ENCODE measurements at places on chromosomes 2 and 18.
A peak's percentile ranks its signal among the peaks of the same experiment; 100 is the strongest.

- DNase-seq: peak; percentile 62
Measured at GRCh38 chr2:219042750-219043149, 1.4 kb upstream of the CFAP65 start.

GRCh38 chr2:180000434-180000833, 6.7 kb downstream of the CWC22 start:
- no peak for DNase-seq

- DNase-seq: no peak
Measured at GRCh38 chr2:131488306-131489205, 3.6 kb downstream of the MZT2A start.

- DNase-seq: no peak
Measured at GRCh38 chr2:177545143-177545542, 152.6 kb downstream of the AGPS start.

DNA sequence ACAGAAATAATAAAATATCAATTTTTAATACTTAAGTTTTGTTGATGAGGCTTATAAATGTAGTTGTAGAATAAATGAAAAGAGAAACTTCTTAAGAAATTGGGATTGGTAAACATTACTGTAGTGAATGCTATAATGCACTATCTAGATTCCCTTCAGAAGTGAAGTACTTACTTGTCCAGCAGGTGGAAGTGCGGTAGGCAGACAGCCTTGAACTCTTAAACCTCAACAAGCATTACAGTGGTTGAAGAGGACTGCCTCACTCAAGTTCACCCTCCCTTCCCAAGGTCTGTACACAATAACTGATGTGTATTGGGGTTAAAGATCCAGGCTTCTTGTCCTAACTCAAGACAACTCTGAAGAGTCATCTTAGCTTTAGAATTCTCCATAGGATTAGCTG, 931.0 kb upstream of the LRRTM1 start:
- DNase-seq: no peak

GRCh38 chr2:239285071-239285931, 115.5 kb downstream of the HDAC4 start:
- DNase-seq: no peak

GRCh38 chr2:189444322-189444721, 3.0 kb downstream of the WDR75 start:
- no peak for DNase-seq

DNA sequence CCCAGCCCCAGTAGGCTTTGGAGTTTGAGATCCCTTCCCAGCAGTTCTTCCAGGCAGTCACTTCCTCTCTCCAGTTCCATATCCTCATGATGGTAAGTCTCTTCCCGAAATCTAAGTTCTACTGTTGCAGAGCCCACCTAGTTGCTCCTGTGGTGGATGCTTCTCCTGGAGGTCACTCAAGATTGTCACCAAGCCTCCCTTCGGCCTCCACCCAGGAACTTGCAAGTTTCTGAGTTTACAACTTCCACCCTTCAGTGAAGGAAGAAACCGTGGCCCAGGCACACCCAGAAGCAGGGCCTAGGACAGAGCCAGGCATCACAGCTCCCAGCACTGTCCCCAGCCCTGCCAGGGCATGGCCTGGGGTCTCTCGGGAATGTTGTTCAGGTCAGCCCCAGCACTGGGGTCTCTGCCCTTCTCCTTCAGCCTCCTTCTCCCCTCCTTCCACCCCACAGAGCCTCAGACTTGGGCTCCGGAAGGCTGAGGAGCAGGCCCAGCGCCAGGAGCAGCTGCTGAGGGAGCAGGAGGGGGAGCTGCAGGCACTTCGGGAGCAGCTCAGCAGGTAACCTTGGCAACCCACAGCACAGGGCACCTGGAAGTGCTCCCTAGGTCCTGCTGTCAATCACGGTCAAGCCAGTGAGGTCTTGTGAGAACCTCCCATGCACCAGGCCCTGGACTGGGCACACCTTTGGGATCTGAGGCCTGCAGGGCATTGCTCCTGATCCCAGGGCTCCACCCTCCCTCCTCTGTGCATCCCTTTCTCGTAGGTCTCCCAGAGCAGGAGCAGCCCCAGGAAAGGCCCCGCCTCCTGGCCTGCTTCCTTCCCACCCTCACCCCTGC, 7.1 kb downstream of the RUFY4 start:
- DNase-seq: no peak

DNA sequence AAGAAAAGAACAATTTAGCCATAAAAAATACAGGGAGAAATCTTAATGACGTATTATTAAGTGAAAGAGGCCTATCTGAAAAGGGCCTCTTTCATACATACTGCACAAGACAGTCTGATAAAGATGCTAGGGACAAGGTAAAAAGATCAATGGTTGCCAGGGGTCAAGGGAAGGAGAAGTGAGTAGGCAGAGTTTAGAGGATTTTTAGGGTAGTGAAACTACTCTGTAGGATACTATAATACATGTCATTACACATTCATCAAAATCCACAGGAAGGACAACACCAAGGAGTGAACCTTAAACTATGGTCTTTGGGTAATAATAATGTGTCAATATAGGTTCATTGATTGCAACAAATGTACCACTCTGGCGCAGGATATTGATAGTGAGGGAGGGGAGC, 289.3 kb downstream of the FSIP2 start:
- DNase-seq: no peak

- DNase-seq: no peak
Measured at GRCh38 chr2:44962176-44962695, 20.7 kb downstream of the SIX3 start.

GRCh38 chr2:127517465-127517864, 8.8 kb downstream of the IWS1 start:
- DNase-seq: no peak

All from mucosa of gallbladder (tissue), 1 donor.